NCI-H1092 (cell line): ENCODE measurements at places on chromosomes 5 and 9.

- peak; percentile 35 for DNase-seq
Measured at GRCh38 chr5:9207817-9208418, 338.0 kb downstream of the SEMA5A start.

- DNase-seq: no peak
Measured at GRCh38 chr9:16828340-16829281, 41.9 kb downstream of the BNC2 start.

- no peak for DNase-seq
Measured at GRCh38 chr5:161660806-161661205, 24.7 kb upstream of the GABRA6 start.

DNA sequence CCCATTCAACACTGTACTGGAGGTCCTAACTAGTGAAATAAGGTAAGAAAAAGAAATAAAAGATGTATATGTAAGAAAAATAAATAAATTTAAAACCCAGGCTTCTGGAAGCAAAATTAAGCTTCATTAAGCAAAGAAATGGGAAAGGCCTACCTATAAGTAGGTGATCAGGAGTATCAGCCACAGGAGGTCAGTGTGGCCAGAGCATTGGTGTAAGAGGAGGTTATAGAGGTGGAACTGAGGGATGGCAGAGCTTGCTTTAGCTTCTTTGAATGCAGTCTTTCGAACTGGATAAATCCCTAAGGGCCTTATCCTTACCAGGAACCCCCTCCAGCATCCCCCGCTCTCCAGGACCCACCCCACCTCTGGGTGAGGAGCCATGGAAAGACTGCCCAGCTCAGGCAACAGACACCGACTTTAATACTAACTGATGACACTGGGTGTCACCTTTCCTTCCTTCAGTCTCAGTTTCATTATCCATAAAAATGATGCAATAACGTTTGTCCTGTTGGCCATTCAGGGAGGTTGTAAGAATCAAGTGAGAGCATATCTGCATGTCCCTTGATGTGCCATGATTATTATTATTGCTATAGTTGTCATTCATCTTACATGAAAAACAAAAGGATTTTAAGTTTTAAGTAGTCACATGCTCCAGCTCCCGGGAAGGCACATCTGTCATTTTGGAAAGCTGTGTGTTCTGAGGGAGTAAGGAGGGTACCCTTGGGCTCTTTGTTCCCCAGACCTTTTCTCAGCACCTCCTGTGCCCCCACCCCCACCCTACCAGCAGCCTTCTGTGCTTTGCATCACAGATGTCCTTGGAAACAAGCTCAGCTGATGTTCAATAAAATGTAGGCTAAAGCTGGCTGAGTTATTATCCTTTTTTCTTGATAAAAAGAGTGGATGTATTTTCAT, 50.8 kb upstream of the CTNNA1 start:
- DNase-seq: no peak

DNA sequence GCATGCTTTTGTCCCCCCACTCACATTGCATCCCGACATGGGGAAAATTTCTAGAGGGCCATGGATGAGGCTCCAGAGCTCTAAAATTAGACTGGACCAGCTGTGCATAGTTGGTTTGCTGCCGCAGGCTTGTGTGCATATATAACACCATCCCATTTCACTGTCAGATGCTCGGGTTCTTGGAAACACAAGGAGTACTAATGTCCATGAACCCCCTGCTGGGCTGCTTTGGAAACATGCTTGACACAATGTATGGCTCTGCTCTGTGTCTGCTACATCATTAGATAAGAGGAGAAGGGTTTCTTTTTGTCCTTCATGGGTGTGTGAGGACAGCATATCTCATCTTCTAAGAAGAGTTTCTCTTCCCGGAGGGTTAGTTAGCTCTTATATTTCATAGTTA, 292.1 kb upstream of the RORB start:
- no peak for DNase-seq

- DNase-seq: no peak
Measured at GRCh38 chr9:135408476-135409254, 70.9 kb upstream of the PPP1R26 start.

DNA sequence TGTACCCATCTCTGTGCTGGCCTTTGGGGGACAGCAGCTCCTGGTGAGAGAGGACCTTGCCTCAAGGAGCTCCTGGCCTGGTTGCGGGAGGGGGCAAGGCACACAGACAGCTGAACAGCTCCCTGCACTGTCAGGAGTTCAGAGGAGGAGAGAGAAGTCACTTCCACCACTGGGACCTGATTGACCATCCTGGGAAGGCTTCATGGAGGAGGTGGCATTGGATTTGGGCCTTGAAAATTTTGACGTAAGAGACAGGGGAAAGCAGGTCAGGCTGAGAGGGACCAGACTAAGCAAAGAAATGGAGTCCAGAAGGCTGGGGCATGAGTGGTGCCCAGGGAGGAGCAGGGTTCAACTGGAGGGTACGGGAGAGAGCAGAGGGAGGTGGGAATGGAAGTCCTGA, 20.3 kb upstream of the DAB2IP start:
- DNase-seq: no peak

- no peak for DNase-seq
Measured at GRCh38 chr5:175657593-175658271, at the start of gene HRH2. Gene HRH2, plus strand, starts transcription at chr5:175658071. Its CDS starts 25,163 bp downstream, at chr5:175683234.

DNA sequence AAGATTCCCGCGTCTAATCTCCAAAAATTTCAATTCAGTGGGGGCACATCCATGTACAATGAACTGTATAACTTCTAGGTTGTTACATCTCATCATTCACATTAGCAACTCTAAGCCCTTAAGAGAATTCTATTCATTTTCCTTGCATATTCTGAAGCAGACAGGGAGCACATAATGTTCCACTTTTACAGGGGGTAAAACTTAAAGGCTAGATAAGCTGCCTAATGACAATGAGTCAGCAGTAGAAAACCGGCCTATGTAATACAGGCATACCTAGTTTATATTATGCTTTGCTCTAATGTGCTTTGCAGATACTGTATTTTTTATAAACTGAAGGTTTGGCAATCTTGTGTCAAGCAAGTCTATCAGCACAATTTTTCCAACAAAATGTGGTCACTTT, 40.4 kb downstream of the PTAR1 start:
- no peak for DNase-seq

DNA sequence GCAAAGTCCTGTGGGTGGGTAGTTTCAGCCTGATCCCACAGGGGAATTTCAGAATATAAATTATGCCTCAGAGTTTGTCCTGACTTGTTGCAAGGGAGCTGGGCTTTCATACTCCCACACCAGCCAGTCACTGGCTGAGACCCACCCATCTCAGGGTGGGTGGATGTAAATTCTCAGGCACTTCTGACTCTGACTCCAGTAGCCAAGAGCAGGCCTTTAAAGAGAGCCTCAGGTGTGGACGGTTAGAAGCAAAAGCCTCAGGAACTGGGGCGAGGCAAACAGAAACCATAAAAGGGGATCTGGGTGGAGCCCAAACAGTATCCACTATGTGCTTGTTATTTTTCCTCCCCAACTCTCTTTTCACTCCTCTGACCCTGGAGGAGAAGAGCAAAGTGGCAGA, 28.6 kb upstream of the FBXW11 start:
- DNase-seq: no peak

DNA sequence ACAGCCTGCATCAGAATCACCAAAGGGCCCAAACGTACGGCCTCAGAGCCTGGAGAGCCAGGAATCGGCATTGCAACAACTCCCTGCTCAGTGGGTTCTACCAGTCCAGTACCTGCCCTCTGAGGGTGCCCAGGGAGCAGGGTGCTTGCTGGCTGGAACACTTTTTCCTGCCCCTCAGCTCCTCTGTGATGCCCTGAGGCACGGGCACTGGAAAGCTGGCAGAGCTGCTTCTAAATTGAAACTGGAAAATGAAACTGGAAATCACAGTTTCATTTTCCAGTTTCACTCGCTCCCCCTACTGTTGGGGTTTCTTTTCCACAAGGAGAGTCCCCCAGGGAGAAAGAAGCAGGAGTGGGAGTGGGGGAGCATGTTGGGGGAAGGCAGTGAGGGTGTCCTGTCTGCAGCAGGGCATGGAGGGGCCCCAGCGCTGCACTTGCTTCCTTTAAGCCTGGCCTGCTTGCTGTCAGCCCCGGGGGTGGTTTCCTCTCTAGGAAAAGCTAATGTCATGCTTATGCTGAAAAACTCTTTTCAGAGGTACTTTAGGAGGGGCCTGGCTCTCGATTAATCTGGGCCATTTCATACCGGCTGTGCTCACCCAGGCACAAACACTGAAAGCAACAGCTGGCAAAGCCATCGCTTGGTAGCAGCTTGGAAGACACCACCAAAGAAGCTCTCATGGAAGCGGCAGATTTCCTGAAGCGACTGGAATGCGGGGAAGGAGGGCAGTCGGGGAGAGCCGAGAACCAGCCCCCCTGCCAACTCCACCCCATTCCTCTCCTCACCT, 26.2 kb downstream of the IRF1 start:
- DNase-seq: no peak

- DNase-seq: peak; percentile 39
Measured at GRCh38 chr5:156414391-156414790, 87.4 kb downstream of the SGCD start.

GRCh38 chr9:89984214-89984613, 379.4 kb downstream of the GADD45G start:
- no peak for DNase-seq

- DNase-seq: no peak
Measured at GRCh38 chr9:37943345-37944265, 39.7 kb upstream of the SLC25A51 start.

- no peak for DNase-seq
Measured at GRCh38 chr9:78014776-78015175, 16.8 kb downstream of the GNAQ start.

GRCh38 chr9:35757892-35758275, 3.8 kb upstream of the MSMP start:
- no peak for DNase-seq

- no peak for DNase-seq
Measured at GRCh38 chr5:76325876-76326491, 77.1 kb upstream of the IQGAP2 start.

DNA sequence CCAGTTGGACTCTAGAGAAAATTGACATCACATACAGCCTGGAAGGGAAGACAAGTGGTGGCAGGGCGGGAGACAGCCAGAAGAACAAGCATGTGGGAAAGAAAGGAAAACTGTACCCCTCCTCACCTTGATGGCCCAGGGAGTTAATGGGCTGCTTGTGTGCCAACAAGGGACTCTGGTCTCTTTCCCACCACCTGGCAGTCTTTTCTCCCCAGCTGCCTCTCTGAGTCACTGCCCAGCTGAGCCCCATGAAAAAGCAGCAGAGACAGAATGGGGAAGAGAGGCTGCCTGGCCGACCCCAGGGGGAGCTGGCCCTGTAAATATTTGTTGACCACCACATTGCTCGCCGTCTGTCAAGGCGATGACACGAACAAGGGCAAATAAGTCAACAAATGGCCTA, 359.4 kb downstream of the ENC1 start:
- DNase-seq: peak; percentile 39

DNA sequence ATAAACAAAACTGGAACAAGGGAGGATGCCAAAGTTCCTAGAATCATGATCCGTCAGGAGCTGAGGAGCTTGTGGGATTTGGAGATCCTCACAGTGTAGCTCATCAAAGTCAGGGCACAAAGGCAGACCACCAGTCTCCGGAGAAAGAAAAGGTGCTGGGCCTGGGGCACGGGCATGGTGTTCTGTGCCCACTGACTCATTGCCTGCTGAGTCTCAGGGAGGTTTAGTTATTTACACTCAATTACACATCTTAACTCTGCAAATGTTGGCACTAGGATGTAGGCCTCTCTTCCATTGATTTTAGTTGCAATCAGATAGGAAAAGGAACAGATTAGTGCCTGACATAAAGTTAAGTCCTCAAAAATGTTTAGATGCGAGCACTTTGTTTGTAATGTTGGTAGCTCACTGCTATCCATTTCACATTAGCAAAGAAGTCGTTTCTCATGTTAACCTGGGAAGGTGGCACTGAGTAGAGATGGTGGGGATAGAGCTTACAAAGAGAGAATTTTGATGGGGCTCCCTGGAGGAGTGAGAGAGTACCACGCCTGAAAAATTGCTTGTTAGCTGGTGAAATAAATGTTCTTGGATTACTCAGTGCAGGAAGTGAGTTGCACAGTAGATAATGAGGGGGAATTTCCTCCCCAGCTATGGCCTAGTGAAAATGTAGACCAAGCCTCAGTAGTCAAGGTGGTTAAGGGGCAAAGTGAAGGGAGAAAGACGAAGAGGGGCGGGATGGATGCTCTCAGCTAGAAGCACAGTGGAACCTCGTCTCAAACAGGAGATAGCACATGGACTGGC, 109.5 kb upstream of the CD180 start:
- DNase-seq: no peak

GRCh38 chr5:118407958-118408357, 580.4 kb downstream of the DTWD2 start:
- DNase-seq: no peak

DNA sequence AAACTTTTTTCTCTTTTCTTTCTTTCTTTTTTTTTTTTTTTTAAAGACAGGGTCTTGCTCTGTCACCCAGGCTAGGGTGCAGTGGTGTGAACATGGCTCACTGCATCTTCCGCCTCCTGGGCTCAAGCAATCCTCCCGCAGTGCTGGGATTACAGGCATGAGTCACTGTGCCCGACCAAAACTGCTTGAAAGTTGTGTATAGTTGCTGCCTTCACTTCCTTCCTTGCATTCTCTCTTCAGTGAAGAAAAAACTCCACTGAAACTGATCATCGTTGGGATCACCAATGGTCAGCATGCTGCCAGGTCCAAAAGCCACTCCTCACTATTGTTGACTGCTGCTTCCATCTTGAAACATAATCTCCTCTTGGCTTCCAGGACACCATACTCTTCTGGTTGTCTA, 66.6 kb upstream of the CTNNA1 start:
- DNase-seq: no peak

GRCh38 chr9:113564498-113565237, 101.1 kb downstream of the RGS3 start:
- DNase-seq: peak; percentile 20

- peak; percentile 14 for DNase-seq
Measured at GRCh38 chr5:35202319-35203111, 27.8 kb downstream of the PRLR start.

DNA sequence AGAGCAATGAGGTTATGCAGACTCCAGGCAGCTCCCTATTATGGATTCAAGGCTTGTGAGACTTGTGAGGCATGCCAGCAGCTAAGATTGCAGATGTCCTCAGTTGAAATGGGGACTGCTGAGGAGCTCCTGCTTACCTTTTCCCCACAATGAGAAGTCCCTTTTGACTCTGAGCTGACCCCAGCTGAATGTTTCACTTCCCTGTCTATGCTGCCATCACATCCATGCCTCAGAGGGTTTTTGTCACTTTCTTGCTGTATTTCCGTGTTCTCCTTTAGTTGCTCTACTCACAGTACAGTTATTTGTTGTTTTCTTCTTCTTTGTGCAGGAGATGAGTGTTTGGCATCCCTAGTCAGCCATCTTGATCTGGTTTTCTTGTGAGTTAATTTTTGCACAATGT, 18.8 kb upstream of the OR2S2 start:
- DNase-seq: no peak

DNA sequence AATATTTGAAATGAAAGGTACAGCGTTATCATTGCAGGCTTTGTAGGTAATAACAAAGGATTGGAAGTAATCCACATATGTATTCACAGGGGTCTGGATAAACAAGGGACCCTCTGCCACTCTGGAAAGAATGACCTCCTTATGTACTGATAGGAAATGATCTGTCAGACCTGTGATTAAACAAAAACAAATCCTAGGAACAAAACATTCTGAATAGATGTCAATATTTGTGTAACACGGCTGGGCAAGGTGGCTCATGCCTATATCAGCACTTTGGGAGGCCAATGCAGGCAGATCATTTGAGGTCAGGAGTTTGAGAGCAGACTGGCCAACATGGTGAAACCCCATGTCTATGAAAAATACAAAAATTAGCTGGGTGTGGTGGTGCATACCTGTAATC, 42.3 kb downstream of the NSUN2 start:
- DNase-seq: no peak
